Stimulated activated CD4-positive, alpha-beta T cell treated with anti-CD3 and anti-CD28 coated beads, Interleukin-15, amount 100 ng/mL, for 48 hours (primary cell): ENCODE measurements at places on chromosomes 7 and 10.

DNA sequence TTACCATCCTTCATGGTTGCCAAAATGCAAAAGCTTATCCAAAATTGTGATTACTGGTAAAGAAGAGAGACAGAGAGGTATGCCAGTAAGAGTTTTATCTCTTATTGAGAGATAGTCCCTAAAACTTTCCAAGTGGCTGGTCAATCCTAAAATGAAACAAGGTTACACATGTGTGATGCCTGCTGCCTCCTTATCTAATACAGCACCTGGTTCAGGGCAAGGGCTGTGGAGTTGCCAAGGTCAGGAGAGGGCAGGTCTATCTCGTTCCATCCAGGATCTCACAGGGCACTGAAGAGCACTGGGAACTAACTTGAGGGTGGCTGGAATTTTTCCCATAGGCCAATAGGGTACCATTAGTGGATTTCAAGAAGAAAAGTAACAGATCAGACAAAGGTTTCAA, 18.3 kb downstream of the VOPP1 start:
- no peak for DNase-seq

- DNase-seq = no peak
Observed at GRCh38 chr7:71155236-71155635, 23.3 kb downstream of the GALNT17 start.

GRCh38 chr10:122331615-122332446, 42.7 kb upstream of the PLEKHA1 start:
- DNase-seq = no peak

DNA sequence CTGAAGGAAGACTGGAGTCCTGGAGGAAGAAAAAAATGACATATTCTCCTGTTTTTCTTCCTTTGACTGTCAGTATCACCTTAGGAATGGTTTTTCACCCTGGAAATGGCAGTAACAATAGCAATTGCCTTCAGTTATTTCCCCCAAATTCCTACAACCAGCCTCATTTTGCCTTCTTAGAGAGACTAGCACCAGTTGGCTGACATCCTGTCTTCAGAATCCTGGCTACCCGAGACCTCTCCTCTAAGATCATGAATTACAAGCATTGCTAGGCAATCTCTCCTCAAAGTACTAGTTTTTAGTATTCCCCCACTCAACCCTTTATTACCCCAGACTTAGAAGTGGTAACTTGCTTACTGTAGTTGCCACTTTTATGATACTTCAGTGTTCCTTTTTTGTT, 53.4 kb downstream of the TAS2R16 start:
- no peak for DNase-seq

DNA sequence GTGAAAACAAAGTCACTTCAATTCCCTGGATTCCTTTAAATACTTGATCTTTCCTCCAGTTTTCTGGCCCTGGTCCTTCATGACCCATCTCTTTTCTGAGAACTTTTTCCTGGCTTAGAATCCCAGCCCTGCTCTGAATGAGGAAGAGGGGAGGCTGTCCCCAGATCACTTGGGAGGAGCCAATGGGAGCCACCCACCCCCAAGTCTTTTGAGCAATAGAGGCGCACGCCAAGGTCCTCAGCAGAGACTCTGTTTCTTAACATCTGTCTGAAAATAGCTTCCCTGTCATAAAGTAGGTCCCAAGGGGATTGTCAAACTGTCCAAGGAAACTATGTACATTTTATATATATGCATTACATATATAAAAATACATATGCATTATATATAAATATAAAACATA, 126.8 kb downstream of the ADRA2A start:
- no peak for DNase-seq

- DNase-seq = no peak
Observed at GRCh38 chr7:50645186-50645585, 80.0 kb upstream of the DDC start.
